ENCODE measurements at places on chromosomes 6 and 20.

DNA sequence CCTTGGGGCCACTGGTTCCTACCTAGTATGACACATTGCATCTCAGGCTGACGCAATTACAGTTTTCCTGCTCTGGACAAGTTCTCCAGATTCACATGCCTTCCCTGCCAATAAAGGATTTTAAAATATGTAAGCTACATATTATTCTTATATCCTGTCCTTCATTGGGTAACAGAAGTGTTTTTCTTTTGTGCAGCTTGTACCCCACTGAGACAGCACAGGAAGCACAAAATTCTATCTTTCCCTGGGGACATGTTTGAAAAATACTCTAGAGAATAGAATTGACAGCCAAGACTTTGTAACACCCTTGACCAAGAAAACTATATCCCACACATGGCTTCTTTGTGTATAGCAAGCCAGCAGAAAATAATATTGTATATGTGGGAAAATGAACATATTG lies 456.8 kb downstream of the MAFB start:
- DNase-seq, result no peak

DNA sequence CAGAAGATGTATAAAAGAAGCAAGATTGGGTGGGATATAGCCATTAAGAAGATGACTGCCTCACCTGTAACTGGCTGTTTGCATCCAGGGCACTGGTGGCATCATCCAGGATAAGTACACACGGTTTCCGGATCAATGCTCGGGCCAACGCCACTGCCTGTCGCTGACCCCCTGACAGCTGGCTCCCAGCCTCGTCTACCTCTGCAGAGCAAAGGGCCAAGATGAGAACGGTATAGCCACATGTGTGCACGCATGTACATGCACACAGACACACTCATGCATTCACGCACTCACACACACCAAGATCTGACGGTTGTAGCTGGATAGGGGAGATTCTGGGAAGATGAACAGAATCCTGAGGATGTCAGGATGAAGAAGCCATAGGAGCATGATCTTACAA lies 3.2 kb upstream of the PSMB8 start:
- no peak for DNase-seq

GRCh38 chr20:6663104-6663503 lies 104.4 kb upstream of the BMP2 start:
- no peak for DNase-seq

DNA sequence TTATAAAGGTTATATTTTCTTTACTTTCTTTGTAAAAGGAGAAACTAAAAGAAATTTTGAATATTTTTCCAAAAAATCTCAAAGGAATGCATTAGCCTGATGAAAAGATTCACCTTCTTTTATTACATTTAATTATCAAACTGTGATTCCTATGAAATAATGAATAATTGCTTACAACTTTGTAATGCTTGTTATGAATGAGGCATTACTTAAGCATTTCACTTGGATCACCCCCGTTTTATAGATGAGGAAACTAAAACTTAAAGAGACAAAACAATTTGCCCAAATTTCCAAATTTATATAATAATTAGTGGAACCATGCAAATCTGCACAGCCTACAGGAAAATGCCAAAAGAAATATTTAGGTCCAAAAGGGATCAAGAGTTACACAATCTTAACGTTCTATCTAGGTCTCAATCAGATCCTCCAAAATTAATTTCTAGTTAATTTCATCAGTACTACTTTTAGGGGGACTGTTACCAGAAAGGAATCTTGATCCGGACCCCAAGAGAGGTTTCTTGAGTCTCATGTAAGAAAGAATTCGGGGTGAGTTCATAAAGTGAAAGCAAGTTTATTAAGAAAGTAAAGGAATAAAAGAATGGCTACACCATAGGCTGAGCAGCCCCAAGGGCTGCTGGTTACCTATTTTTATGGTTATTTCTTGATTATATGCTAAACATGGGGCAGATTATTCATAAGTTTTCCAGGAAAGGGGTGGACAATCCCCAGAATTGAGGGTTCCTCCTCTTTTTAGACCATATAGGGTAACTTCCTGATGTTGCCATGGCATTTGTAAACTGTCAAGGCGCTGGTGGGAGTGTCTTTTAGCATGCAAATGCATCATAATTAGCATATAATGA lies 288.0 kb downstream of the ADGB start:
- no peak for DNase-seq

DNA sequence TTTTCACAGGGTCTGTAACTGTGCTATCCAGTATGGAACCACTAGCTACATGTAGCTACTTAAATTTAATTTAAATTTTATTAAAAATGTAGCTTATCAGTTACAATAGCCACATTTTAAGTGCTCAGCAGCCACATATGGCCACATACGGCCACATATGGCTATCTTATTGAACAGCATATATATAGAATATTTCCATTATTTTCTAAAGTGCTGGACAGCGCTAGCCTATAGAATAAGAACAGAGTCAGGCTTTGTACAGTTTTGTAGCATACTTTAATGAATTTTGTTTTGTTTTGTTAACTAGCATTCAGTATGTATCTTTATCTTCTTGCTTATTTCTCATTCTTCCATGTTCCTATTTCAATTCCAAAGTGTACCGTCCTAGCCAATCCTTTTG lies 118.4 kb downstream of the JAG1 start:
- DNase-seq, result no peak

DNA sequence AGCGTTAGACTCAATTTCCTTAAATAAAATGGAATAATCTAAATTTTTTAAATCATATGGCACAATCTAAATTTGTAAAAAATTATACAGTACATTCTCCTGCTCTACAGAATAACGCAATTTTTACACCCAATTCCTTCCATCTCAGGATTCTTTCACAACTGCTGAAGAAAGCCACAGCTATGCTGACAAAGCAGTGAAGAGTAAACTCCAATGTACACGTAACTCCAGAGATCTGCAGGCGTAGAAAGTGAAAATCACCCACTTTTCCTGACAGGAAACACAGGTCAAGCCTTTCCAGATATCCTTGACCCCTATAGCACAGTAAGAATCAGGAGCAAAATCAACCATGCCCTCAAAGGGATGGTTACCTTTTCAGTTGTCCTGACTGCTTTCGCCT lies 27.4 kb downstream of the EPHA7 start:
- no peak for DNase-seq

DNA sequence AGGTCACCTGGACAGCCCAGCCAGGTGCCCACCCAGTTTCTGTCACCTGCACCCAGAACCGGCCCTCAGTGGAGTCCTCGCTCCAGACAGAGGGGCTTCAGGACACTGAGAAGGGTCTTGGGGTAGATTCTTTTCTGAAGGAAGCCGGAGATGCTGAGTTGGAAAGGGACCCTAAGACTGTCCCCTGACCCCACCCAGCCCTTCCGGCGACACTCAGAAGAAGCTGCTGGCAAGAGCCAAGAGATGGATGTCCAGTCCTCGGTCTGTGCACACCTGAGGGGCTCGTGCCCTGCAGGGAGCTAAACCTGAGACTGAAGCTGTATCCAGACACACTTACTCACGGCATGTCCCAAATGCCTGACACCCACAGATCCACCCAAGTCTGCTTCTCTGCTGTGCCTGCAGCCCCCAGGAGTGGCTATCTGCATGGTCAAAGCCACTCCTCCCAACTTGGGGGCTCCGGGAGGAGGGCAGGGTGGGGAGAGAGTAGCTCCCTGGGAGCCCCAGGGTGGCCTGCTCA lies 20.2 kb downstream of the NTSR1 start:
- DNase-seq, result no peak

DNA sequence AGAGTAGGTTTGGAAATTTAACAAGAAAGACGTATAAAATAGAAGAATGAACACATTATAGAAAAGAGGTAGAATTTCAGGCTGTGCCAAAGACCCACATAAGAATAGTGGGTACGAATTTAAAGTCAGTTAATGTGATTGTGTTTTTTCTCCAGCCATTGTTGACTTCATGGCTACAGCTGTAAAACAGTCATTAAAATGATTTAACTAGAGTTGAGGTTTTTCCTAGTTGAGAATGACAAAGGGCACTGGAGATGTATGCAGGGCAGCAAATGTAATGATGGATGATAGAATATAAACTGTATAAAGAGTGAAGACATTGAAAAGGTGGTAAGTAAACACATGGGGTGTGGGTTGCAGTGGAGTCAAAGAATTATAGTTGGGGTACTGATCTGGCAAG lies 72.7 kb downstream of the LIN28B start:
- no peak for DNase-seq

DNA sequence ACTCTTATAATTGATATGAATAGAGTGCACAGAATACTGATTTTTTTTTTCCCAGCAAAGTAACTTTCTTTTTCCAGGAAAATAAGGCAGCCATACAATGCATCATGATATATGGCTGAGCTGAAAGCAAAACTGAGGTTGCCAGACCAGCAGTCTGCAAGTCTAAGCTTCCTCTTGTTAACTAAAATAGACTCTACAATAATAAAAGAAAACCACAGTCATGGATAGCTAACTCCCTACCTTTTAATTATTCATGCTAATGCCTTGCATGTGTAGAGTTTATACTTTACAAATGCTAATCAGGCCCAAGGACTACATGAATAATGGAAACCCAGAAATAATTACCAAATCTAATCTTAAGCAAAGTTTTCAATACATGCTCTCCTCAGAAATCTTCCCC lies 47.4 kb downstream of the MAP7 start:
- no peak for DNase-seq

DNA sequence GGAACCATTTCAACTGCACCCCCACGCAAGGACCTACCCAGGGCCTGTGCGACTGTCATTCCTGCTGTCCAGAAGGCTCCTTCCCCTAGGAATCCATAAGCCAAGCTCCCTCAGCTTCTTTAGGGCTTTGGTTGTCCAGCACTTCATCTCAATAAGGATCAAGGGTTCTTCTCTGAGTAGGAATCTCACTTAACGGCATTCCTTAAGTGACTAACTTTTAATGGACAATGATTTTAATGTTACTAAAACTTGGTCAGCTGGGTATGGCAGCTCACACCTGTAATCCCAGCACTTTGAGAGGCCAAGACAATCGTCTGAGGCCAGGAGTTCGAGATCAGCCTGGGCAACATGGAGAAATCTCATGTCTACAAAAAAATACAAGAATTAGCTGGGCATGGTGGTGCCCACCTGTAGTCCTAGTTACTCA lies 13.4 kb downstream of the UBE2V1 start:
- DNase-seq, result no peak

DNA sequence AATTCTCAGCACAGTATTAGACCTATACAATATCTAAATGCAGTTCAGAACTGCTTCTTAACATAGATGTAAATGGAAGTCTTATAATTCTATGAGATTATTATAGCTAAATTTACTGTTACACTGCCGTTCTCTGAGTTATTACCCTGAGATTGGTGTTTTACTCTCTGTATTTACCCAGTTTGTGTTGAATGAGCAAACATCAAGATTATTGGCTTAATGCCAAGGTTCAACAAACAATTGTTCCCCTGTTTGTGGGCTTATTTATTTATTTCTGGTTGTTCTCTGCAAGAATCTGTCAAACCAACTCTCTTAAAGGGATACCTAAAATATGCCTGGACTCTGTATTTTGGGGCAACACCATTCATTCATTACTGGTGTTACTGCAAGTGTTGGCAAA lies 5.2 kb upstream of the STMND1 start:
- no peak for DNase-seq

DNA sequence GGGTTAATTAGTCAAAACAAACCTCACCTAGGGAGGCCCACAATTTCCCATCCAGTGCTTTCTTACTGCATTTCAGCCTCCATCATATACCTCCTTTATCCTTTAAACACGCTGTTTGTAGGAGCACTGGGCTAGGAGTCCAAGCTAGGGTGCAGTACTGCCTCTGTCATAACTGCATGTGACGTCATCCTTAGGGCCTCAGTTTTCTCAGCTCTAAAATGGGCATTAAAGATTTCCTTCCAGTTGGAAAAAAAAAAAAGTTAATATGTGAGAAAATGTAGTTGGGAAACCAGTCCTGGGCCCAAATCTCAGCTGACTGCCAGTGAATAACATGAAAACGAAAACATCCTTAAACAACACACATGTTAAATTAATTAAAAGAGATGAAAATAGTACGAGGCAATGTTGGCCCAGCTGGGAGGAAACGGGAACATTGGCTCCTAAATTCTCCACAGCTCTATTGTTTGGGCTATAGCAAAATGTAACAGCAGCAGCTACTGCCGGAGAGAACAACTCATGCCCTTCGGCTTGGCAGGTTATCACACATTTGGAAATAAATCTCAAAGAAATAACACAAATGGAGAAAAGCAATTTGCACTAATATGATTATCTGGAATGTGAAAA lies 79.9 kb upstream of the CCDC167 start:
- no peak for DNase-seq

DNA sequence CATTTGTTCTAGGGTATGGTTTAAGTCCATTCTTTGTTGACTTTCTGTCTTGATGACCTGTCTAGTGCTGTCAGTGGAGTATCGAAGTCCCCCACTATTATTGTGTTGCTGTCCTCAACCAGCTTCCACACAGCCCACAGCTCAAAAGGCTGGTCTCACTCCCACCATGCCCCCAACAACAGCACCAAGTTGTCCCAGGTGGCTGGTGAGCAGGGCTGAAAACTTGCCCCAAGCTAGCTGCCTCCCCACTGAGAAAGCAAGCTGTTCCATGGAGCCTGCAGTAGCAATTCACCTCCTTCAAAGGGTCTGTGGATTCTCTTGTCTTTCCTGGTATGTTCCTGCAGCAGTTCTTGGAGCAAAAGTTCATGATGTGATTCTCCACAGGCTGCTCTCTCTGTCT lies 221.0 kb downstream of the SYNDIG1 start:
- no peak for DNase-seq

DNA sequence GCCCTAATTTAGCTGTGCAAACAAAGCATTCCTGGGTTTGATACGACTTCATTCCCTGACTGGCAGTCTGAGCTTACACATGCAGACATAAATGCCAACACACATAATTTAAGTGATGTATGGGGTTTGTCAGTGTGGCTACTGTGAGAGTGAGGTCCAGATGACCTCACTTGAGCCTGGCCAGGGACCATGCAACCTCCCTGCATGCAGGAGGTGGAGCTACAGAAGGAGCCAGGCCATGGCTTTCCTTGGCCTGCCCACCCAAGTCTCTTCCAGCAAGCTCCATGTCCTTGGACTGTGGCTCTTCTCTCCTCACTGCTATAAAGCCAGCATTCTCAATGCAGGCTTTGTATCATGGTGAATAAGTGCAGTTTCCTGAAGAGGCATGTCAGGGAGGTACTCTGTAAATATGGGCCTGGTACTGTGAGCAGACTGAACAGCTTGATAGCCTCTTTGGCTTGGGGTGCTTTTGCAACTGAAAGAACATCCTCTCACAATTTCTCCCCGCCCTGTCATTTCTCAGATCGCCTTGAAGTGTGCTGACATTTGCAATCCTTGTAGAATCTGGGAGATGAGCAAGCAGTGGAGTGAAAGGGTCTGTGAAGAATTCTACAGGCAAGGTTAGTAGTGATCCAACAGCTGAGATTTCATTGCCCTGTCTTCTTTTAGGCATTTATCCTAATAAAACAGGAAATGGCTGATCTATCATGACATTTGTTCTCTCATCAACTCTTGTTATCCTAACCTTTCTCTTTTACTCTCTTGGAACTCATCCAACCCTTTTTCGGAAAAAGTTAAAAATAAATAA lies 69.2 kb downstream of the MTFR2 start:
- DNase-seq, result no peak
